Activated naive CD8-positive, alpha-beta T cell treated with anti-CD3 and anti-CD28 coated beads, Interleukin-2, amount 10 ng/mL, durations not matched to agents 7 days and 5 days (primary cell): ENCODE measurements at places on chromosomes 7 and 10. TPM values are rescaled to one million over a fixed set of nuclear protein-coding genes. Genes with fewer than 3 reads are reported as not detected.

Gene LANCL2
- 6.6 TPM for total RNA-seq

Gene LIPM
- total RNA-seq = not detected

Gene PAX2
- not detected for total RNA-seq

Gene BTBD16
- total RNA-seq = not detected

Gene CLDN4
- total RNA-seq = 0.25 TPM

Gene NUTM2E
- 0.37 TPM for total RNA-seq

Gene CYP3A5
- not detected for total RNA-seq

Gene PLPP4
- total RNA-seq = not detected

Gene ZNHIT1
- total RNA-seq = 55.8 TPM

Gene ZNF804B
- total RNA-seq = not detected

- DNase-seq = no peak
Measured at GRCh38 chr7:78420001-78420400, 621.4 kb downstream of the PHTF2 start.

- DNase-seq = peak; percentile 43
Measured at GRCh38 chr10:70441161-70441894, at the start of gene NODAL. NODAL (minus strand) TSS chr10:70441681; CDS start chr10:70441667, 14 bp downstream.

DNA sequence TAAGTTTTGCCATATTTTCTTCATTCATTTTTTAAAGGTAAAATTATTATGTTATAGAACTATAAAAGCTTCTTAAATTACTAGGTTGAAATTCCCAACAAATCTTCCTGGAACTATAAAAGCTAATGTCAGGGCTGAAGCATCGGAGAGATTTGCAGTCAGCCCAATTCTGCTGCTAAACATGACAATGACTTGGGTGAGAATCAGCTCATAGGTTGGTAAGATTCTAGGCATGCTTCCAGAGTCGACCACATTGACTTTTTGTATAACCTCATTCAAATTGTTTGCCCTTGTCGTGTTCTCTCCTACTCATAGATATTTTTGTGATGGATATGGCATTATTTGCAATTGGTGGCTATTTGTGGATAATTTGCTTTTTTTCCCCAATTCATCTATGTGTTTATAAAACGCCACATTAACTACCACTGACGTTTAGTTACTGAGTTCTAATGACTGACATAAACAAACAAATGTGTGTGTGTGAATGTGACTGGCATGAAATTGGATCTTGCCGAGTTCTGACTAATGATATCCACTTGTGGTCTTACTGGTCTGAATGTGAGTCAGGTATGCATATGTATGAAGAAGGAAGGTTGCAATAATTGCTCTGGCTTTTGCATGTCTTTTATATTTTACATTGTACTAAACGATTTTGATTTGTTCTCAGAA is 579.8 kb downstream of the PARD3 start:
- no peak for DNase-seq

GRCh38 chr10:3098689-3099088 is 31.3 kb downstream of the PFKP start:
- DNase-seq = no peak

GRCh38 chr7:136247211-136247610 is 270.1 kb upstream of the MTPN start:
- no peak for DNase-seq

DNA sequence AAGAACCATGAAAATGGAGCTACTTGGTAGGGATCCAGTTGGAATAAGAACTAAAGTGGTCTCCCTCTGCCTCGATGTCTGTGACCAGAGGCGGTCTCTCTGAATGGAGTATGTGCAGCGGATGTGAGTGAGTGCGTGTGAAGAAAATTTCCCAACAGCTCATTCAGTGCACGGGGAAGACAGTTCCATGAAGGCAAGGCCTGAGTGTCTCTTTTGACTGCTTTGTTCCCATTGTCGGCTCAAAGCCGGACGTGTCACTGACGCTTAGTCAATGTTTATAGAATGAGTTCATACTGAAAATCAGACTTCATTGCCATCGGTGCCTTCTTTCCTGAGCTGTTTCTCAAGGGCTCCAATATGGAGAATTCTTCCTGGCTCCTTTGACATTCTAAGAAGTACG is 55.3 kb upstream of the GRB10 start:
- DNase-seq = no peak

DNA sequence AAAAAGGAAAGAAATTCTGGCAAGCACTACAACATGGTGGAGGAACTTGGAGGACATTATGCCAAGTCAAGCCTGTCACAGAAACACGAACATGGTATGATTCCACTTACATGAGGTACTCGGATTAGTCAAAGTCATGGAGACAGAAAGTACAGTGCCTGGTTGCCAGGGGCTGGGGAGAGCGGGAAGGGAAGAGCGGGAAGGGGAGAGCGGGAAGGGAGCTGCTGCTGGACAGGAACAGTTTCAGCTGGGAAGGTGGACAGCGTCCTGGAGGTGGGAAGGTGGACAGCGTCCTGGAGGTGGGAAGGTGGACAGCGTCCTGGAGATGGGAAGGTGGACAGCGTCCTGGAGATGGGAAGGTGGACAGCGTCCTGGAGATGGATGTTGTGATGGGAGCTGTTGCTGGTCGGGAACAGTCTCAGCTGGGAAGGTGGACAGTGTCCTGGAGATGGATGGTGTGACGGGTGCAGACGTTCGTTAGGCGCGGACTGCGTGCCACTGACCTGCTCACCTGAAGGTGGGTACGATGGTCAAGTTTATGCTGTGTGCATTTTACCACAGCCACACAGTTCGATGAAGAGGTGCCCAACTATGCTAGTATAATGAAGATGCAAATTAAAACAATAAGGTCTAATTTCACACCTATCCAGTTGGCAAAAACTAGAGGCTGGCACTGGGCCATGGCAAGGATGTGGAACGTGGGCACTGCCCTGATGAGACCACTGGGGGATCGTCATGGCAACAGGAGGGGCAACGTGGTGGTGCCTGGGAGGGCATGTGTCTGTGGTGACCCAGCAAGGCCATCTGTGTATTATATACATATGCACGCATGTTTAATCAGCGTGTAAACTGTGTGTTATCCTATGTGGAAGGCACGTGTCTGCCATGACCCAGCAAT is 103.8 kb downstream of the NKX6-2 start:
- peak; percentile 15 for DNase-seq

DNA sequence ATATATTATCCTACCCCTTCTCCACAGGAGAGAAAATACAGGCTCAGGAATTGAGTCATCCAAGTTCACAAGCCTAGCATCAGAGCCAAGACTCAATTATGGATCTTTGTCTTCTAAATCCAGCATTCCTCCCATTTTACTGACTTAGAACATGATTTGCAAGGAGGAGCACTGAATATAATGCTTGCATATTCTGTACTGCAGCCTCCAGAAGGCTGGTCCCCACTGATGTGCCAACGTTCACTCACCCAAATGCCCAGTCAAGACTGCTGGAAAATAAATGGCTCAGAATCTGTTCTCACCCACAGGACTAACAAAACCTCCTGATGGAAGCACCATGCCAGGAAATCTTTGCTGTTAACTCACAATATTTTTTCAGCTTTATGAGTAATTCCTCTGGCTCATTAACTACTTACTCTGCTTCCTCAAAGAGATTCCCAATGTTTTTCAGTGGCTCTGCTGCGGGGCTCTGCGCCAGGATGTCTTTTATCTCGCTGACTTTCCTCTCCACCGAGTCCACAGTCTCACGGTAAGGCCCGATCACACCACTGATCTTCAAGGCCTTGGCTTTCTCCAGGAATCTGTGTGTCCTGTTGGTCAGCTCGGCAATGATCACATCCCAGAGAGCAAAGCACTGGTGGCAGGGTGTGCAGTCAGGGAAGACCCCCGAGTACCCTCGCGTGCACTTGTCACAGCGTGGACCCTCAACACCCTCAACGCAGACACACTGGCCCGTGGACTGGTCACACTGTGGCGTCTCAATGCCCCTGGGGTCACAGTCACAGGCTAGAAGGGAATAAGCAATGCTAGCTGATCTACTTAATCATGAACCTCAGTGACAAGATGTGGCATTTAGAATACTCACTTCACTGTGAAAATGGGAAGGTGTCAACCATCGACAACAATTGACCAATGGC is 48.8 kb downstream of the DLD start:
- no peak for DNase-seq

- no peak for DNase-seq
Measured at GRCh38 chr10:125283191-125283835, 123.0 kb upstream of the CTBP2 start.

DNA sequence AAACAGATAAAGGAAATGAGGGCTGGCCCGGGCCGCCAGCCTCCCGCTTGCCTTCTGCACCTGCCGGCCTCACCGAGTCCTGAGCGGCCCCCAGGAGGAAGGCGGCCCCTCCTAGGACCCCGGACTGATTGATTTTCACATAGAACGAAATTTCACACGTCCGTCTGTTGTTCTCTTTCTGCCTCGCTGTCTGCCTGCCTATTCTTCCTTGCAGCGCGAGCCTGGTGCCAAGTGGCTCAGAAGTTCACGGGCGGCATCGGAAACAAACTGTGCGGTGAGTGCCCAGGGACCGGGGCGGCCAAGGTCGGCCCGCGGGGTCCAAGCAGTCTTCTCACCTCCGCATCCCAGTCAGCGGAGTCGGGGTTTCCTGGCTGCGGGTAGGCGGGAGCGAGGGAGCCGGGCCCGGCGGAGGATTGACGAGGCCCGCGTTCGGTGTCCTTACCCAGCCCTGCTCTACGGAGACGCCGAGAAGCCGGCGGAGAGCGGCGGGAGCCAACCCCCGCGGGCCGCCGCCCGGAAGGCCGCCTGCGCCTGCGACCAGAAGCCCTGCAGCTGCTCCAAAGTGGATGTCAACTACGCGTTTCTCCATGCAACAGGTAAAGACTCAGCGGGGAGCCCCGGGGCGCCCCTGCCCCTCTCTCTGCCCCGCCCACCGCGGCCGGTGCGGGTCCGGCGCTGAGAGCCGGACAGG is 967 bp downstream of the GAD2 start:
- DNase-seq = peak; percentile 40

DNA sequence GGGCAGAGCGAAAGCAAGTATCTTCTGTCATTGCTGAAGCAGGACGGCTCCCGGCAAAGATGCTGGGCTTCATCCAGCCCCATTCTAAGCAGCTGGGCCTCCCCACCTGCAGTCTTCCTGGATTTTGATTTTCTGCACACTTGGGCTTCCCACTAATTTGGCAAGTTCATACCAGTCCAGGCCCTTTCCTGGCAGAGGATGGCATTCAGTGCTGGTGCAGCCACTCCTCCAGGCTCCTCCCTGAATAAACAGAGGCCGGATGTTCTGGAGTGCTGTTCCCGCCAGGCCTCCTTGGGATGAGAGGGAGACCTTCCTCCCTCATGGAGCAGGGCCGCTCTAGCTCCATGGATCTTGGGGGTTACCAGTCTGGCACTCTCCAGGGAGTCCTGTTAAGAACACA is 3.4 kb downstream of the BAG3 start:
- no peak for DNase-seq

DNA sequence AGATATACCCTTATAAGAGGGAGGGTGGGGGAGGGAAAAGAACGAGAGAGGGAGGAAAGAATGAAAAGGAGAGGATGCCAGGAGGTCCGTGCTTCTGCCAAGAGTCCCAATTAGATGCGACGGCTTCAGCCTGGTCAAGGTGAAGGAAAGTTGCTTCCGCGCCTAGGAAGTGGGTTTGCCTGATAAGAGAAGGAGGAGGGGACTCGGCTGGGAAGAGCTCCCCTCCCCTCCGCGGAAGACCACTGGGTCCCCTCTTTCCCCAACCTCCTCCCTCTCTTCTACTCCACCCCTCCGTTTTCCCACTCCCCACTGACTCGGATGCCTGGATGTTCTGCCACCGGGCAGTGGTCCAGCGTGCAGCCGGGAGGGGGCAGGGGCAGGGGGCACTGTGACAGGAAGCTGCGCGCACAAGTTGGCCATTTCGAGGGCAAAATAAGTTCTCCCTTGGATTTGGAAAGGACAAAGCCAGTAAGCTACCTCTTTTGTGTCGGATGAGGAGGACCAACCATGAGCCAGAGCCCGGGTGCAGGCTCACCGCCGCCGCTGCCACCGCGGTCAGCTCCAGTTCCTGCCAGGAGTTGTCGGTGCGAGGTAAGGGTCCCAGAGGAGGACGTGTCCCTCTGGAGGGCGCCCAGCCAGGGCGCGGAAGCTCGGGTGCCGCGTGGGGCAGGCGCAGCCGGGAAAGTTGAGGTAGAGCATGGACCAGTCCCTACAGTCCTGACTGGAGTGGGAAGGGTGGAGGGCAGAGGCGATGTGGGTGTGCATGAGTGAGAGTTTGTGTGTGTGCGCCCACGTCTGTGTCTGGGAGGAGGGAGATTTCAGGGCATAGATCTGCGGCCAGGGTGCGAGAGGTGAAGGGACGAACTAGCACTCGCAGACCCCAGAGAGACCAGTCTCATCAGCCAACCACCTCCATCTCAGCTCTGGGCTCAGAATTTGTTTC is 844 bp downstream of the GRM3 start:
- DNase-seq = no peak

GRCh38 chr10:12194752-12195271 is 879 bp downstream of the NUDT5 start:
- peak; percentile 53 for DNase-seq

DNA sequence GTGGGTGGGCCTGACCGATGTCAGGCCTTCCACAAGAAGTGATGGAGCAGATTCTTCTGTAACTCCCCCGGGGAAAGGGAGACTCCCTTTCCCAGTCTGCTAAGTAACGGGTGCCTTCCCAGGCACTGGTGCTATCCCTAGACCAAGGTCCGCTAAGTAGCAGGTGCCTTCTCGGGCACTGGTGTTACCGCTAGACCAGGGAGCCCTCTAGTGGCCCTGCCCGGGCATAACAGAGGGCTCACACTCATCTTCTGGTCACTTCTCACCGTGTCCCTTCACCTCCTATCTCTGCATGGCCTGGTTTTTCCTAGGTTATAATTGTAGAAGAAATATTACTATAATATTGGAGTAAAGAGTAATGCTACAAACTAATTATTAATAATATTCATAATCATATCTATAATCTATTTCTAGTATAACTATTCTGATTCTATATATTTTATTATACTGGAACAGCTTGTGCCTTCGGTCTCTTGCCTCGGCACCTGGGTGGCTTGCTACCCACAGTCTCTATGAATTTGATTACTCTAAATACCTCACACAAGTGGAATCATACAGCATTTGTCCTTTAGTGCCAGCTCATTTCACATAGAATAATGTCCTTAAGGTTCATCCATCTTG is 1378.7 kb downstream of the XPNPEP1 start:
- peak; percentile 53 for DNase-seq

- DNase-seq = no peak
Measured at GRCh38 chr10:58278274-58278961, 9.5 kb downstream of the CISD1 start.

- peak; percentile 84 for DNase-seq
Measured at GRCh38 chr10:102114861-102115618, 5.1 kb downstream of the LDB1 start.

DNA sequence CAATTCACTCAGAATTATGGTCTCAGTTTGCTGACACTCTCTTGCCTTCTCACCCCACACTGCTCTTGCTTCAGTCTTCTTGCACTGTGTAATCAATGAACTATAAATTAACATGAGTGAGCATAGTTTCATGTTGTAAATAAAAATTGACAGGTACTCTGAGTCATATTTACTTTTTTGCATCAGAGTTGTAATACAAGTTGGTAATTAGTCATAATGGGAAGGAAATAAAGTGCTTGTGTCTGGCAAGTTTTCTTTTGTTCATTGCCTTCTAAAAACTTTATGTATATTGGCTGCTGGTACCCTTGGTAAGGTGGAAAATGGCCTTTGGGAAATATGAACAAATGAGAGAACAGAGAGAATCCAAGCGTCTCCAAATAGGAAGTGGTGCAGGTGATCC is 169.3 kb upstream of the MAGI2 start:
- no peak for DNase-seq
